NCI-H510A (cell line): ENCODE measurements at places on chromosomes 13 and 19.
A peak's percentile ranks its signal among the peaks of the same experiment; 100 is the strongest.

DNA sequence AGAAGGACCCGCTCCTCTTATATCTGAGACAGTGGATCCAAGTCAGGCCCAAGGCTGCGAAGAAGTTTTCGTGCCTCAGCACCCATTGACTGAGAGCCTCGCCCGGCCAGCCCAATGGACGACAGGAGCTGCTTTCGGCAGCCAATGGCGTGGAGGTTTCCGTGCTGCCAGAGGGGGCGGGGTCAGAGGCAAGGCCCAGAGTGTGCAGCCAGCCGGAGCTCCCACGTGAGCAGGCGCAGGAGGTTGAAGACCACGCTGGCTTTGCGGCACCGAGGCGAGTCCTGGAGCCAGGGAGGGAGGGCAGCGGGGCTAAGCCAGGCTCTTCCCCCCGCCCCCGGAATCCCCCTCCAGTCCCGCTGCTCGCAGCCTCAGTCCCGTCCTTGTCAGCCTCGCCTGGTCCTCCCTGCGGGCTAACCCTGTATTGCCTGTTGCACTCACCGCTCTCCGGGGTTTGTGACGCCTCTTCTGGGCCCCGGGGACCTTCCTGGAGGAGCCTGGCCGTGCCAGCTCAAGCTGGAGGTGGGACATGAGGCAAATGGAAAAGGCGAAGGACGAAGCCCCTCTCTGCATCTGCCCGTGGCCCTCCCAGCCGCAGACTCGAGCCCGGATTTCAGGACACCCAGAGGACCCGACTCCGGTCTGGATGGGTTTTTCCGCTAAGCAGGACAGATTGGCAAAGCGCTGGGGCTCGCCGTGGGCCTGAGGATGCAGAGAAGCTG is 1.5 kb downstream of the IFNL4 start:
- DNase-seq = no peak

GRCh38 chr13:23808803-23809202 is 80.4 kb downstream of the MIPEP start:
- no peak for DNase-seq

- DNase-seq = no peak
These were observed 26.8 kb upstream of the SACS start for GRCh38 chr13:23460309-23460708.

- DNase-seq = no peak
These were observed 36.3 kb downstream of the AP1M1 start for GRCh38 chr19:16233836-16234551.

- peak; percentile 19 for DNase-seq
These were observed 595 bp upstream of the GPR183 start for GRCh38 chr13:99307648-99308339.

DNA sequence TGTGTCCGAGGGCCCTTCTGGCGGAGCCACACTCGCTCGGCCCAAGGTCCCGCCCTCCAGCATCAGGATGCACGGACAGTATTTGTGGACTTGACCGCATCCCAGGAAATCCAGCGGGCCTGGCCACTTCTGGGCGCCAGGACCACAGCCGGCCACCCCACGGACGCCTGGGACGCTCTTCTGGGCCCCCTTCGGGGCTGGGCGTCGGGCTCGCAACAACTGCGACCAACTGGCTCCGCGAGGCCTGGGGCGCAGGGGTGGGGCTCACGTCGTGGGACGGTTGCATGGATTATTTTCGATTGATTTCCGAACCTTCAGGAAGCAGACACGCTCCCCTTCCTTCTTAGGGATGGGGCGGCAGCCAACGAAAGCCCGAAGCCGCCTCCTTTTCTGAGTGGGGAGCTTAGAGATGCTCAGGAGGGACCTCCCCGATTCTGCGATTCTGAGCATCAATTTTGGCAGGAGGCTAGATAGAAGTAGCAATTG is 521 bp upstream of the NUP58 start:
- DNase-seq = no peak

DNA sequence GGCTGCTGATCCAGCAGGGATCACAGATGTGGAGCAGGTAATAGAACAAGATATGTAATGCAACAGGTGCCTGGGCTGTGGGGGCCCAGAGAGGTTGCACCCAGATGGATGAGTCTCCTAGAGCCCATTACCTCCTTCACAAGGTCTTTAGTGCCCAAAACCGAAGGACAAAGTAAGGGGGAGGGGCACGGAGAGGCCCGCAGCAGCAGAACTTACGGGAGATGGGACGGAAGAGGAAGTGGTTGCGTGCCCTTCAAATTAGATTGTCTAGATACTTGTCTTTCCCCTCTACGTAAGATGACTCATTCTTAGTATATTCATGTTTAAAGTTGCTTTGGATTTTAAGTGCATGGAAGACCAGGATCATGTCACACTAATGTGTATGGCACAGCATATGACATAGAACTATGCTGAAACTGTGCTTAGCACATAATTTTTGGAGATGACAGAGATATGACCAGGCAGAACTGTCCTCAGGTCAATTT is 5.7 kb upstream of the MRPS31 start:
- DNase-seq = no peak

DNA sequence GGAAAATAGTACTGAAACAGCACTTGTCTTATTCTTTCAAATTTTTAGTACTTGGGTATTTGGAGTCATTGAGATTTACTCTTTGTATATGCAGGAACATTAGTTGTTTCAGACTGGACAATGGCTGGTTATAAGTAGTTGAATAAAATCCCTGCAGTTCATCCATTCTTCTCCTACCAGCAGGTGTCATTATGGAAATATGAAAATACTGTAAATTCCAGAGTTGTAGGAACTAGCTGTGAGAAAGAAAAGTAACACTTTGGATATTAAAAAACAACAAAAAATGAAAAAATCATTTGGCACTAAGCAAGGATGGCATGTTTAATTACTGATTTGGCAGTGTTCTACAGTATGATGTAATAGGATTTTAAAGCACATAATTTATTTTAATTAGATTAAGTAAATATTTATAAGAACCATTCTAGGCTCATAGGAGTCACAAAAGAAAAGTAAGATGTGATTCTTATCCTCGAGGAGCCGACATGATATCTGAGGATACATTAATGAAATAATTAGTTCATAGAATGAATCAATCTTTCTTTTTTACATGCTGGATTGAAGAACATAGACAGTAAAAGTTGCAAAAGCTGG is 155.3 kb downstream of the KCNRG start:
- no peak for DNase-seq

DNA sequence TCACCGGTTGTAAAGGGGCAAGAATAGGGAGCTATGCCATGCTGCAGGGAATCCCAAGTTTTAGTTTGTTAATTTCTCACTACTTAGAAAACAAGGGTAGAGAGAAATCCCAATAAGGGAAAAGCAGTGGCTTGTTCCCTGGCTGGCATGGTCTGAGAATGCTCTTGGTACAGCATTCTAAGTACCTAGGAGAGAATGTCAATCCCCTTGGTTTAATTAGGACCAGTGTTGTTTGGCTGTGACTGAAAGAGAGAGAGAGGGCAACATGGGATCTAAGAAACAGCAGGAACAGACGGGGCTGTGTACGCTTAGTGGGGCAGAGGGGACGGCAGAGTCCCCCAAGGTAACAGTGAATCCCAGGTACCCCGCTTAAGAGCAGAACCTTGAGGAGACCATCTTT is 228.8 kb downstream of the PCDH9 start:
- DNase-seq = no peak

- no peak for DNase-seq
These were observed 1.5 kb downstream of the EGLN2 start for GRCh38 chr19:40800339-40800996.

- no peak for DNase-seq
These were observed at the start of gene EML2 for GRCh38 chr19:45638930-45639729. TSS of gene EML2 (minus strand) at chr19:45639397. CDS start at chr19:45639376, 21 bp downstream.

DNA sequence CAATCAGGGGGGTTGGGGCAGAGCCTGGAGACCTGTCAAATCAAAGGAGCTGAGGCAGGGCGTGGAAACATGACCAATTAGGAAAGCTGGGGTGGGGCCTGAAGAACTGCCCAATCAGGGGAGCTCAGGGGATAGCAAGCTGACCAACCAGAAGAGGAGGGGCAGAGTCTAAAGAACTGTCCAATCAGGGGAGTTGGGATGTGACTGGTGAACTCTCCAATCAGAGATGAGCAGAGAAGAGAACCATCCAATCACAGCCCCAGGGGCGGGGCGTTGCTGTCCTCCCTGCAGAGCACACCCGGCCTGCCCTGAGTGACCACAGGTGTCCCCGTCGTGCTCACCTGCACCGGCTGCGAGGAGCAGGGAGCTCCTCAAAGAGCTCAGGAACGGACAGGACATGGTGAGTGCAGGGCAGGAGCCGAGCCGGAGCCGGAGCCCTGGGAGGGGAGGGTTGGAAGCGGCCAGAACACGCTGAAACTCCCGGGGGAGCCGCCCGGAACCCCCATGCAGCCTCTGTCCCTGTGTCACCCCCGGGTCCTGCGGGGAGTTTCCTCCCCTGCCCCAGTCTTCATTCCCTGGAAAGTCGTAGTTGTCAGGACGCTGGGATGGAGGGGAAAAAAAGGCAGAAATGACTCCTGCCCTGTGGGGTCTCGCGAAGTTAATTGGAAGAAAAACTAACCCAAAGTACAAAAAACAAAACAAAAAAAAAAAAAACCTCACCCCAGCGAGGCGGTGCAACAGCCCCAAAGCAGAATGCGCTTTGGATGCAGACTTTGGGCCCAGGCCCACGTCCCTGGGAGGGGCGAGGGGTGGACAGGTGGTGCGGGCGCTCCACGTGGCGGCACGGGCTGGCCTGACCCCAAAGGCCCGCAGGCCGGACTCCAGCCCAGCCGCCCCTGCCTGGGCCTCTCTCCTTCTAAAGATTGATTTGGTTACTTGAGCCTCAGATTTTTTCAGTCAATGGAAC is at the start of gene ZNF556:
TSS of gene ZNF556 (plus strand) at position 311 of the 967 bp plus-strand sequence. CDS start at position 398, 87 bp downstream.
- DNase-seq = no peak

DNA sequence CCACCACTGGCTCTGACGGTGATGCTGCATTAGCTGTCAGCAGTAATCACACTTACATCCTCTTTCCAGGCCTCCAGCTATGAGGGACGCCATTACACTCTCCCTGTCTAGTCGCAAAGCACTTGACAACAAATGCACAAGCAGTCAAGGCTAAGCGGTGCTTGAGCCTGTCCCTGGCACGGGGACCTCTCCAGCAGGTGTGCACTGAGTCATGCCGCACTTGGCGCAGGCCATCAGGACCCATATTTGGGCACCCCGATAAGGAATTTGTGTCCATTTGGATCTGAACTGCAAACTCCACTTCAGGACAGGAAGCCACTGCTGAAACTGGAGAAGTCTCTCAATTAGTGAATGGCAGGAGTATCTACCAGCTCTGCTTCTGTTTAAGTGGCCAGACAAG is 301.9 kb upstream of the OBI1 start:
- DNase-seq = no peak

DNA sequence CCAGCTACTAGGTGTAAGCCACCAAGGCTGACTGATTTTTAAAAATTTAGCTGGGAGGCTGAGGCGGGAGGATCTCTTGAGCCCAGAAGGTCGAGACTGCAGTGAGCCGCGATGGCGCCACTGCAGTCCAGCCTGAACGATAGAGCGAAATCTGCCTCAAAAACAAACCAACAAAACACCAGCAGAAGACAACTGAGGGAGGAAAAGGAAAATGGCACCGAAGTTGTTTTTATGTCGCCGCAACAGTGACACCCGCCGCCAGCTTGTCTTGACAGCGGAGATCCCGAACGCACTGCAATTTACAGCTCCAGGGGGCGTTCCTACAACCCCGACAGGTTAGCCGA is 298 bp upstream of the FAM98C start:
- no peak for DNase-seq

DNA sequence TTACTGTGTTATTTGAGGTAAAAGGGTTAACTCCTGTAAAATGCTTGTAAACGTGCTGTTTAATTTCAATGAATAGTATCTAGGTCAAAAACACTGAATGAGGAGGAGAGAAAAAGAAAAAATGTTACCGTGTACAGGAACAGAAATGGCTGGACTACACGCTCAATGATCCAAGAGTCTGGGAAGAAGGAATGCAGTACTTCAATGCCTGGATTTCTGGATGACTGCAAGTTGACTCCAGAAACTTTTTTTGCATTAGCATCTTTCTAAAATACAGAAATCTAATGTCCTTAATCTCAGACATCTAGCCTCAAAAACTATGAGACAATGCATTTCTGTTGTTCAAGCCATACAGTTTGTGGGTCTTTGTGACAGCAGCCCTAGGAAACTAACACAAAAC is 17.4 kb upstream of the IPO5 start:
- DNase-seq = no peak

- no peak for DNase-seq
These were observed 61.5 kb downstream of the ZIC5 start for GRCh38 chr13:99909836-99910619.

DNA sequence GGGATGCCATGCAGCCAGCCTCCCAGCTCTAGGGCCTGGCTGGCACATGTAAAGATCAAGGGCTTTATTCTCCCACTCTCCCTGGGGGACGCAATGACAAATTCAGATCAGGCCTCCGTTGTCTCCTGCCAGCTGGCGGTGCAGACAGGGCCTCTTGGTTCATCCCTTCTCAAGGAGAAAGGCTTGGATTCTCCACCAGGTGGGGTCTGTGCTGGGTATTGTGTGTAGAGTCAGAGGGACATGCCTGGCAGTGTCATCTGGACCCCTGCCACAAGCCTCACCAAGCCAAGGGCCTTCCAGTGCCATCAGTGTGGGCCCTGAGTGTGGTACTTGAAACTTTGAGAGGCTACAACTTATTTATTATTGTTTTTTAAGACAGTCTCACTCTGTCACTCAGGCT is 8.4 kb upstream of the PTPRS start:
- no peak for DNase-seq

DNA sequence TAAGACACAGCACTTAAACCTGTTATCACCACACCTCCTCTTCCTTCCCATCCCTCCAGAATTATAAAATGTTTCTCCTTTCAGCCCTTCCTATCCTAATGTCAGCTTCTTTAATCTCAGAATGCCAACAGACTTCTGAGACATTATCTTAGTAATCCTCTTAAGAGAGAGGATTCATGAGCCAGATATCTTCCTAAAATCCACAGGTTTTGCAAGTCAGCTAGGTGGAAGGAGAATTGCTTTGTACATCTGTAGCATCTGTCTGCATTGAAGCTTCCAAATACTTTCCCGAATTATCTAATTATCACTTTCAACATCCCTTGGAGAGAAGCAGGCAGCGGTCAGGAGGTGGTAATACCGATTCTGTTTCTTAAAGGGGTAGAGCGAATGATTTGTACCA is 179.1 kb downstream of the DCT start:
- no peak for DNase-seq

DNA sequence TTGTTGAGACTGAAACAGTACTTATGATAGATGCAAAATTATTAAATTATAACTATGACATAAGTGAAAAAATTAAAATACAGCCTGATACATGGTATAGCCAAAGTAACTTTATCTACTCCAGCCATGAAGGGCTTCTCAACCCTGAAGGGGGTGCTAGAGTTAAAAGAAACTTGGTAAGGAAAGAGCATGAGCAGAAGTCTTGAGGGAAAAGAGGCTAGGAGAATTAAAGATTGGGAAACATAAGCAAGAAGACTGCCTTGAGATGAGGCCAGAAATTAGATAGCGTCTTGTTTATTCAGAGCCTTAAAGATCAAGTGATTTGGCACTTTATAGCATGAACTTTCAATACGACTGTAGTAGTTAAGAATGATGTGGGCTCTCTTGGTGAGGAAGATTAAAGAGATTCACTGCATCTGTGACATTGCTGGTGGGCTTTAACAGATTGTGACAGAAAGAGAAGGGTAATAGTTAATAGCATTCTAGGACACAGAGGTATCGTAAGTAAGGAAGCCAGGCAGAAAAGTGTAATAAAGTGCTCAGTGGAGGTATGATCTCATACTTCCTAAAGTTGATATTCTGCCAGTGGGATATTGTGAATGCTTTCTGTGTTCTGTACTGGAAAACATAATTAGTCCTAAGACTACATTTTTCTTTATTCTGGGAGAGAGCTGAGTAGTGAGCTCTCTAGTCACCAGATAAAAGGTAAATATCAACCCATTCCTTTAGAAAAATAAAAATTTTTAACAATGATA is 385.4 kb upstream of the PRR20A start:
- no peak for DNase-seq

- DNase-seq = no peak
These were observed 19.7 kb upstream of the CLN5 start for GRCh38 chr13:76971851-76972829.
